ENCODE measurements at places on chromosomes 6 and 20.

- DNase-seq, result no peak
These were observed 12.2 kb downstream of the SAYSD1 start for GRCh38 chr6:39102821-39103136.

DNA sequence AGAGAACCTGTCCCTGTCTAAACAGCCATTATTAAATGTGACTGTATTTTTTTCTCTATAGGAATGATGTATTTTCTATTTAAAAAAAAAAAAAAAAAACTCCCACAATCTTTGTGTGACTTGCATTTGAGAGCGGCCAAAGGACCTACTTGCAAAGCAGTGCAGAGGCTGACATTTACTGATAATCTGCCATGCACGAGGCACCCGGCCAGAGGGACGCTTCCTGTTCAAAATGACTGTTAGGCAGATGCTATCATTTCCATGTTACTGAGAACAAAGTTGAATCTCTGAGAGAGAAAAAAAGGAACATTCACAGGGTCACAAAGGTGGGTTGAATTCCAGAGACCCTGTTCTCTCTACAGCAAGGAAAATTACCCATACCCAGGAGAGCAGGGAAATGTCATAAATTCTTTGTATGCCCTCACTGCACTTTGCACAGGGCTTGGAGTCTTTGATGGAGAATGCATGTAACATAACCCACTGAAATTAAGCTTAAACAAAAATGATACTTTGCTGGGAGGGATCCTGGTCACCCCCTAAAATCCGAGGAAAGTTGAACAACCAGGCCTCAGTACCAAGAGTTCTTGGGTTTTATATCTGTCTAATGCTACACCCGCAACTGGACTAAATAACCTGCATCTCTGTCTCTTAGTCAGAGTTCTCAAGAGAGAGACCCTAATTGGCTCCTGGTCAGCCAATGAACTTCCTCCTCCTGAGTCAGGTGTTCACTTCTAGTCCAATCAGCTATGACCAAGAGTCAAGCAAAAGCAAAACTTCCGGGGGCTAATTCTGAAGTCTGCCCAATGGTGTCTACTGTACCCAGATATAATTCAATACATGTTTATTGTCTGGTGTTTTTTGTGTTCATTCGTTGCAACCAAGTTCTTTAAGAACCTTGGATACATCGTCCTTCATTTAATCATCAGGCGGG, 61.2 kb downstream of the GCLC start:
- DNase-seq, result no peak

DNA sequence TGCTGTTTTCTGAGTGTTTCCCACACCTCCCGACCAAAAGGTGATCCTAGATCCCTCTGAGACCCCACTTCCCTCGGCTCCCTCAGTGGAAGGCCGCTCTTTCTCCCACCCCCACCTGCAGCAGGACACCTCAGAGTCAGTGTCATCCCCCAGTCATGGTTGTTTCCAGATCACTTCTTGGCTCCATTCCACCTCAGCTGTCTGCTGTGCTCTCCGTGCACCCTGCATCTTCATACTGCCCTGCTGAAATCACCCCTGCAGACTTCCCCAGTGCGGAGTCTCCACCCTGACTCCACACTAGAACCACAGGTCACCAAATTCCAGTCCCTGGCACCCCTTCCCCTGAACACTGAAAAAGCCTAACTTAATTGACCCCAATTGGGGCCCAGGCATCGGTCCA, 255.1 kb upstream of the CDYL start:
- no peak for DNase-seq

DNA sequence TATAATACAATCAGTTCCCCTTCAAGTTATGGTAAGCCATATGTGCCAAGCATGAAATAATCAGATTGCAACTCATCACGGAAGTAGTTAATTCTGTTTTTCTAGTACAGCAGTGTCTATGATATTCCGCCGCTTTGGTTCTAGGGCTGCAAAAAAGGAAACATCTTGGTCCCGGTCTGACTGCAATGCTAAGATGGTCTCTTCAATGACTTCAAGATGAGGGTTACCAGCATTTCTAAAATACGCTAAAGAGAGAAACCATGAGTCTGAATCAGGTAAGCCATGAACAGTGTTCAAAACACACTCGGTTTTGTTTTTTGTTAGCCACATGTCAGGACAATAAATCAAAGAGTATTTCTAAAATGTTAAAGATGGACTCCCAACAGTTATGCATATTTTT, 3.2 kb upstream of the ANKRD60 start:
- DNase-seq, result no peak

GRCh38 chr20:21191839-21192238, 66.0 kb downstream of the KIZ start:
- no peak for DNase-seq

GRCh38 chr20:34562641-34563040, 4.1 kb downstream of the MAP1LC3A start:
- DNase-seq, result peak; percentile 25

- DNase-seq, result no peak
These were observed 46.2 kb downstream of the EDN1 start for GRCh38 chr6:12336121-12336971.

DNA sequence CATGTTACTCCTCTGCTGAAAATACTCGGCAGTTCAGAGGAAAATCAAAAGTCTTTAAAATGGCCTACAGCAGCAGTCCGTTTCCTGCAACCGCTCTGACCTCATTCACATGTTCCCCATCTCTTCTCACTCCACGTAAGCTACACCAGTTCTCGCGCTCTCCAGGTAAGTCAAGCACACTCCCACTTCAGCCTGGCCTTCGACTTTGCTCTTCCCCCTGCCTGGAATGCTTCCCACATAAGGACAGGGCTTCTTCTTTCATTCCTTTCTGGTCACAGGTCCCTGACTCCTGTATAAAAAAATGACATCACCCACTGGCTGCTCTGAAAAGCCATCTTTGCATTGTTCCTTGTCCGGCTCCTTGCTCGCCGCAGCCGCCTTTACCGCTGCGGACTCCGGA, 42.7 kb downstream of the MGME1 start:
- DNase-seq, result no peak

GRCh38 chr6:170039156-170040114, 251.4 kb downstream of the DLL1 start:
- no peak for DNase-seq

DNA sequence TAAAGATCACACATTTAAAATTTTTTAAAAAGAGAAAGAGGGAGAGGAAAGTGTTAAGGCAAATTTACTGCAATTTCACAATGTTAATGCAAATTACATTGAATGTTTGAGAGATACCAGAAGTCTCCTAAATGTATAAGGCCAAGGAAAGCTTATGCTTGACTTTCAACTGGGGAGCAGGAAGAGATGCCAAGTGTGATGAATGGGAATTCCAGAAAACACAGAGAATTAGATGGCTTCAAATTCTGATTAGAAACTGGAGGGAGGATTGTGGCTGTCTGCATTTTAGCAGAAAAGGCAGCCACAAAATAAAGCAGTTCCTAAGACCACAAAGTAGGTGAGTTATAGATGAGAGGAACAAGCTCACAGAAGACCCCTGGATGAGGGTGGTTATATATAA, 328.3 kb upstream of the CITED2 start:
- no peak for DNase-seq

DNA sequence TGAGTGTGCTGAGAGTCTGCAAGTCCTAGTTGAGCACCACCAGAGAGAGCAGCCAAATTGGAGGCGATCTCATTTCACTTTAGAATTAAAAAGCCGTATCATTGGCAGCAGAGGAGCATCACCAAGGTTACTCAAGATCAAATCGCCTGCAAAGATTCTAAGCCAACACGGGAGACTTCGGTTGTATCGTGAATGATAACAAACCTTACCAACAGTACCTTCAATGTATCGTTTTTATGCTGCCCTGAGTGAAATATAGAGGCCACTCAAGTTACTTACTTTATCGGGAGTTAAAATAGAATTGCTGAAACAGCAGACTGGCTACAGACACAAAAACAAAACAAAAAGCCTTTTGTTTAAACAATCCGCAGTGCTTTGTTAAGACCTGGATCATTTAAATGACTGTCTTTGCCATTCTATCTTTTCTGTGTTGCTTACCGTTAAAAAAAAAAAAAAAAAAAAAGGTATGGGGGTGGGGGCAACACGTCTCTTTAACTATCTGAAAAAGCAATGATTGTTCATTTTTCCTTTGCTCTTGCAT, 14.2 kb downstream of the NHSL1 start:
- no peak for DNase-seq

DNA sequence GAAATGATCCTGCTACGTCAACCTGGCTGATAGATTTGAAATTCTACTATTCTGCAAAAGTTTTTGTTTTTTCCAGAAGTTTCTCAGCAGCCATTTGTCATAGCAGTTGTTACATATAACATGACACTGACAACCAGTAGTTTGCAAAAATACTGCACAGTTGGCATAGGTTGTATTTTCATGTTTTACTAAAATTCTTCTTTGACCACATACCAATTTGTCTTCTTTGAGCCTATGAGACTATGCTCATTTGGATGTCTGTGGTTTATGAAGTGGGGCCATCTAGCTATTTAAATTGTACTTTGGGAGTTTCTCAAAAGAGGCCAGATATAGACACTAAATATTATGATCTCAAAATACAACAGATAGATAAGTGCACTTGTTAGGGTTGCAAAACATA, 104.9 kb upstream of the PREP start:
- DNase-seq, result no peak

- no peak for DNase-seq
These were observed 559.8 kb downstream of the QKI start for GRCh38 chr6:163974322-163974721.

DNA sequence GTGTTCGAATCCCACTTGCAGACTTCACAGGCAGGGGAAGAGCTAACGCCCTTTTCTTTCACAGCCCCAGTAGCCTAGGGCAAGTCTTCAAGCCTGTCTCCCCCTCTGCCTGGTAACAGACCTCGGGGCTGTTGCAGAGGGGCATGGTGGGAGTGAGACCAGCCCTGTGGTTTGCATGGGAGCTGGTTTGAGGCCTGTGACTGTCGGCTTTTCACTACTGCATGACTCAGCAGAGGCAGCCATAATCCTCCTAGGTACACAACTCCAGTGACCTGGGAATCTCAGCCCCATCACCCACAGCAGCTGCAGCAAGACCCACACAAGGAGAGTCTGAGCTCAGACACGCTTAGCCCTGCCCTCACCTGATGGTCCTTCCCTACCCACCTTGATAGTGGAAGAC, 55.3 kb upstream of the POPDC3 start:
- no peak for DNase-seq

DNA sequence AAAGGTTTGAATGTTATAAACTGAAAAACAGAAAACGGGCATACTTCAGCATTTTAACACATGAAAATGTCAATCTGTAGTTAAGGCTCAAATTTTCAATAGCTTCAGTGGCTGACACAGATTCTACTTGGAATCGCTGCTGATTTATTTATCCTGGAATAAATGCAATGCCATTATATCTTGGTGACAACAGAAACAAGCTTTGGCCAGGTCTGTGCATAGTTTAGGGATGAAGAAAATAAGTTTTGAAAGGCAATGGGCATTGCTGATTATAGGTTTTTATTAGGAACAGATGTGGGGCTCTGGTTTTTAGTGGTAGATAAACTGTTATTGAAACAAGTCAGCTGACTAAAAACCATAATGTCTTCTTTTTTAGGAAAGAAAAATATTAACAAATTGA, 96.8 kb upstream of the SOX4 start:
- DNase-seq, result no peak

DNA sequence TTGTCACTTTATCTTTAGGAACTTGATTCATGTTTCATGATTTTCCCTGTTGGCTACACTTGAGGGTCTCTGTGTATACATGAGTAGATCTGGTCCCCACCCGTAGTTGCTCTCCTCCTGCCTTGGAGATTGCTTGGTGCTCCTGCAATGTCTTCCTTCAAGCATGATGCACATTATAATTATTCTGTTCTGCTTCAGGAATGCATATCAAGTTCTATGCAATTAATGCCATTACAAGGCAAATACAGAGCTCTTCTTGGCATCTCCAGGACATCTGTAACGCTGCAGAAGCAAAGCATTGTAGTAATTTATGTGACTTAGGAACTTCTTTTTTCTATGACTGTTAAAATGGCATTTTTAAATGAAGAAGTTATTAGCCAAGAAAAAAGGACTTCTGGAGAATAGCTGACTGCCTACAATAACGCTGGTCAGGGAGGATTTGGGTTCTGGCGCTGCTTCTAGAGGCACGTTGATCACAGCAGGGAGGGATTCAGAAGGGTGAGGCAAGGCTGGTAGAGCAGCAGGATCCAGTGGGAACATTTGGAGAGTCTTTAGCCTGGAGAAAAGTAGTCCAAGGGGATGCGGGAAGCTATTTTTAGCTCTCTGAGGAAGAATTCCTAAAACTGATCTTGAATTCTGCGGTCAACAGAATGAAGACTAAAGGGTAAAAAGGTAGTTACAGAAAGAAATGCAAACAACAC, 203.6 kb downstream of the PLCB1 start:
- no peak for DNase-seq

- no peak for DNase-seq
These were observed 129.9 kb downstream of the JARID2 start for GRCh38 chr6:15375638-15376290.

DNA sequence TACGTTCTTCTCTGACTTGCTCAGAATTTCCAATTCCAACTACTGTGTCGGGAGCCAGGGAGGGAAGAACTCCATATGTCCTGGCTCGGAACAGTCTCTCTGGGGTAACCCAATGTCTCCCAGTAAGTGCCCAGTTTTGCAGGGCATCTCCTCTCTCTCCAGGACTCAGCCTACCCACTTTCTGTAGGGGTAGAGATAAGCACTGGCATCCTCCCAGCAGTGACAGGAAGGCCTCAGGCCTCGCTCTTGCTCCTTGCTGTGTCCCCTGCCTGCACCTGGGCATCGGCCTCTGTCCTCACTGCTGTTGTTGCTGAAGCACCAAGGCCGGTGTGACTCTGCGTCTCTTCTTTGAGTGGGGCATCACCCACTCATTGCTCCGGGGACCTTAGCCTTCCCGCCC, 388.9 kb upstream of the JARID2 start:
- DNase-seq, result no peak

DNA sequence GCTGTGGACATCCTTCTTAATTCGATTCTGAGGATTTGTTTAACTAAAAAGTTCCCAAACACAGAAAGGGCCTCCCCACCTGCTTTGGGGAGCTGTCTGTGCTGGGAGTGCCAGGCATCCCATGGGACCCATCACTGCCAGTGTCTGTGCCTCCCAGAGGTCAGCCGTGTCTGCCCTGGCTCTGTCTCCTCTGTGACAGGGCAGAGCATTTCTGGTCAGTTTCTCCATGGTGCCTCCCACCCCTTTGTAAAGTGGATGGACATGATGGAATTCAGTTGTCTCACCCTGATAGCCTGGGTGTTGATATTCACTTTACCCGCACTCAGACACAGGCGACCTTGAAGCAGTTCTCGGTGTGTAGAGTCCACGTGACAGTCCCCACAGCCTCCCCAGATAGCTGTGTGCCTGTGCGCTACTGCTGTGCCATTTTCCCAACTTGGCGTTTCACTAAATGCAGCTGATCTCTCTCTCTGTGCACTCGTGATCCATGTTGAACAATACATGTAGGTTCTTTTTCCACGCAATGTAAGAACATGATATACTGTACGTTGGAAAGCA, 70.5 kb downstream of the CDS2 start:
- no peak for DNase-seq

- no peak for DNase-seq
These were observed 11.7 kb downstream of the SFT2D1 start for GRCh38 chr6:166330612-166331011.

Measured in RCC 7860 (cell line).